ENCODE measurements at places on chromosomes 12 and 14. TPM values are rescaled to one million over a fixed set of nuclear protein-coding genes. Genes with fewer than 3 reads are reported as not detected.

DNA sequence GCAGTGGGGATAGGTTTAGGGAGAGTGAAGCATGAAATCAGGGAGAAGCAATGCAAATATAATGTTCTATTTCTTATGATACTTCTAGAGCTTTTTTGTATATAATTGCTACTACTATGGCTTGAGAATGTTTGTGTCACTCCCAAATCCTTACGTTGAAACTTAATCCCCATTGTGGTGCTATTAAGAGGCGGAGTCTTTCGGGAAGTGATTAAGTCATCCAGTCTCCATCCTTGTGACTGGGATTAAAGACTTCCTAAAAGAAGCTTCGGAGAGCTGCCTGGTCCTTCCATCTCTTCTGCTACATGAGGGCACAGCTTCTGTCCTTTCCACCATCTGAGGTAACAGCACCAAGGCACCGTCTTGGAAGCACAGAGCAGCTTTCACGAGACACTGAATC lies 81.2 kb downstream of the COX16 start:
- DNase-seq = no peak

- DNase-seq = no peak
Measured at GRCh38 chr12:130576371-130576816, 139.7 kb downstream of the RIMBP2 start.

WSB2 gene
- total RNA-seq = 41.3 TPM

GRCh38 chr12:121326996-121327674 lies 25.1 kb downstream of the ANAPC5 start:
- DNase-seq = no peak

DNA sequence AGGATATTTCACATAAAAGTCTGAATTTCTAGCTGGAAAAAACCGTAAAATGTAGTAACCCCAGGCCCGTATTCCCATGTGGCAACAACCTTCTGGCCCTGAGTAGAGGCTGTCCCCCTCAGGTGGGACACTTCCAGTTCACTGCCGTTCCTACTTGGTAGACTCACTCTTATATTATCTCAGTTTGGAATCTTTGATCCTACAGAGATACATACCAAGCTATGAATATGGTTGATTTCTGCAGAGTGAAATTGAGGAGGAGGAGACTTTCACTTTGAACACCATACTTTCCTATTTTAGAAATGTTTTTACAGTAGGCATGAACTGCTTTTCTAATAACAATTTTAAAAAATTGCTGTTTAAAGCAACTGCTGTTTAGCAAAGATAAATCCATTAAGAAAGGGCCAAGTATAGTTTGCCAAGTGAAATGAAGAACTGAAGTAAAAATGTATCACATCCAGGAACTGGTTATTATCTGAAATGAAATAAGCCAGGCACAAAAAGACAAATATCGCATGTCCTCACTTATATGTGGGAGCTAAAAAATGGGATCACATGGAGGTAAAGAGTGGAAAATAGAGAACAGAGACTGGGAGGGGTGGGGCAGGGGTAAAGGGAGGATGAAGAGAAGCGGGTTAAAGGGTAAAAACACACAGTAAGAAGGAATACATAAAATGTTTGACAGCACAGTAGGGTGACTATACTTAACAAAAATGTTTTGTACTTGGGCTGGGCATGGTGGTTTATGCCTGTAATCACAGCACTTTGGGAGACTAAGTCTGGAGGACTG lies 92.8 kb upstream of the METAP2 start:
- no peak for DNase-seq
